ENCODE measurements at places on chromosomes 6 and 20.

GRCh38 chr6:11416936-11417576, 120.5 kb upstream of the TMEM170B start:
- no peak for DNase-seq

- DNase-seq: no peak
Measured at GRCh38 chr6:149213829-149214228, 103.7 kb upstream of the TAB2 start.

DNA sequence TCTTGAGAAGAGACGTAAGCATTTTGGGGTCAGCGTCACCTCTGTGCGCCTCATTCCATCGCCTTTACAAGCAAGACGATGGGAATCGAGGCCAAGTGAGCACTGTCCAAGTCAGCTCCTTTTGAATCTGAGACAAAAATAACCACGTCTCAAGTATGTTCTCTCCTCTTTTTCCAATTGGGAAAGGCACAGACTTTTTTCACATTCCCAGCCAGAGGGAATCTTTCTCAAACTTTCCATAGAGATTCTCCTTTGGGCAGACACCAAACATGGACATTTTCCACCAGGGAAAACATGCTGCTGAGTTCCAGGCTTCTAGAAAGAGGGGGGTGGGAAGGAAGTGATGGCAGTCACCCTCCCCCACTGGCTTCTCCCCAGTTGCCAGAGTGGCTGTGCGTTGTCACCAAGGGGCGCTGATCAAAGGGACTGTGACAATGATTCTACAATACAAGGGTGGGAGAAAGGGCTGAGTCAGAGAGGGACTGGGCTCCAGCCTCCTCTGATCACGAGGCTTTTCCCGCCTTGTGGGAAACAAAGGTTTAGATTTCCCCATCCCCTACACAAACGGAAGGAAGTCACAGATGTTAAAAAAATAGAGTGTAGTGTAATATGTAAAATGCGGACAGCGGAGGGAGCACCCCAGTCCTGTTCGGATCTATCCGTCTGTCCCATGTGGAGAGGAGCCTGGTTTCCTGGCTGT, 281.9 kb upstream of the RNF24 start:
- DNase-seq: no peak

- no peak for DNase-seq
Measured at GRCh38 chr6:20954315-20954714, 420.1 kb downstream of the CDKAL1 start.

DNA sequence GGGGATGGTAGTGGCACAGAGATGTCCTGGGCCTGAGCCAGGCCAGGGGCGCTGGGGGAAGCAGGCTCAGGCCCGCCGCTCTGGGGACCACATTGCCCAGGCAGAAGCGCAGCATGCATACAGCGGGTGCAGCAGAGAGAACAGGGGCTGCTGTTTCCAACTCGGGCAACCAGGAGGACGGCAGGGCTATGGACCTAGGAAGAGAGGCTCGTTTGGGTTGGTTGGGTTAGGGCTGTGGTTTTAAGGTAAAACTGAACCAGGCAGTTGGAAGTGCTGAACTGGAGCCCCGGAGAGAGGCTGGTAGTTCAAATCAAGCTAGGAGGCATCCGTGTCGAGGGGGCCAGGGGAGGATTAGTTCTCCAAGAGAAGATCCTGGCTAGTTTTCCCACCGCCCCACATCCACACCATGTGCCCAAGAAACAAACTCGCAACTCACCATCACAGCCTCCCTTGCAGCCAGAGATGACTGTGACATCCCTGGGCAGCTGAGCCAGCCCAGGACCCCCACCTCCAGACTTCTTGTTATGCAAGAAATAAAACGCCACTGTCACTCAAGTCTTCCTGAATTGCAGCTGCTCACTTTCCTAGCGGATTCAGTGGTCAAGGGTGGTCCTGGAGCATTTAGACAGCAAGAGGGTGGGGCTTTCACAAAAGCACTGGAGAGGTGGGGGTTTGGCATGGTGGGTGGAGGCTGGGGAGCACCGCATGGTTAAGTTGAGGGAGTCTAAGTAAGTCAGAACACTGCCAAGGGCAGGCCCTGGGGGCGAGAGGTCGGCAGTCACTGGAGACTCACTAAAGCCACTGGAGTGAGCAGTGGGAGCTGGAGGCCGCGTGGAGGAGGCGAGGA, 161.2 kb downstream of the GRM4 start:
- no peak for DNase-seq

GRCh38 chr6:34237722-34238584, 1.3 kb downstream of the HMGA1 start:
- DNase-seq: peak; percentile 76

DNA sequence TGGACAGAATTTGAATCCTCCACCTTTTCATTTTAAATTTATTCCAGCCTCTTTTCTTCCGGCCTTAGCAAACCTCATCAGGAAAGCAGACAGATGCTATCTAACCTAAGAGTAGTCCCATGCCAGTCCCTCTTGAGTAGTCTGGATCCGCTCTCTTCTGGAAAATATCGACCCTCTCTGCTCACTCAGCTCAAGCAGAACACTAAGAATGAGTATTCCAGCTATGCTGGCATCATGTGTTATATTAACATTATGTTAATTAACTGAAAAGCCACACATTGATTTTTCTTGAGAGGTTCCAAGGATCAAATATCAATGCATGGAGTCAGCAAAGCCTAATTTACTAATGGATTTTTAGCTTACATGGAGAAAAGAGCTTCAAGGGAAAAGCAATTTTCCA, 161.4 kb downstream of the ID4 start:
- no peak for DNase-seq

GRCh38 chr6:108825326-108825725, 22.9 kb upstream of the ARMC2 start:
- no peak for DNase-seq

DNA sequence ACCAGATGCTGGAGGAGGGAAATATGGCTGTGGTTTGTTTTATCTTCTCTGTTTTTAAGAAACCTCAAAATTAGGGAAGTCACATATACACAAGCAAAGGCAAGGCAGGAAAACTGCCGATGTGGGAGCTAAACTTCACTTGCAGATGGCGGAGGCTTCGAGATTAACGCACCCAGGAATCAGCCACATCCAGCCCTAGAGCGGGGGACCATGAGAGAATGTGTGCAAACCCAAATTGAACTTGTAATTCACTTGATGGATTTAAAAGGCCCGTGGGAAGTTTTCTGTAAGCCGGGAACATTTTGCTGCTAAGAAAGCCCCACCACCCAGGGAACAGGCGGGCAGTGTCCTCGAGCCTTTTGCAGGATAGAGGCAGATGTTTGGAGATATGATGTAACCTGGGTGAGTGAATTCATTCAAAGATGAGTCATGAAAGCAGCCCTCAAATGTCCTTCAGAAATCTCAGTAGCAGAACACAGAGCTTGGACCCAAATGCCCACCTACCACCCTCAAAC, 39.9 kb downstream of the PREX1 start:
- DNase-seq: no peak

All from CD4-positive, alpha-beta T cell treated with Interleukin-10 for 1 hour (primary cell).